Stimulated activated CD8-positive, alpha-beta memory T cell treated with anti-CD3 and anti-CD28 coated beads, Interleukin-2, amount 100 ng/mL, for 1 hour (primary cell): ENCODE measurements at places on chromosomes 6 and 20.

DNA sequence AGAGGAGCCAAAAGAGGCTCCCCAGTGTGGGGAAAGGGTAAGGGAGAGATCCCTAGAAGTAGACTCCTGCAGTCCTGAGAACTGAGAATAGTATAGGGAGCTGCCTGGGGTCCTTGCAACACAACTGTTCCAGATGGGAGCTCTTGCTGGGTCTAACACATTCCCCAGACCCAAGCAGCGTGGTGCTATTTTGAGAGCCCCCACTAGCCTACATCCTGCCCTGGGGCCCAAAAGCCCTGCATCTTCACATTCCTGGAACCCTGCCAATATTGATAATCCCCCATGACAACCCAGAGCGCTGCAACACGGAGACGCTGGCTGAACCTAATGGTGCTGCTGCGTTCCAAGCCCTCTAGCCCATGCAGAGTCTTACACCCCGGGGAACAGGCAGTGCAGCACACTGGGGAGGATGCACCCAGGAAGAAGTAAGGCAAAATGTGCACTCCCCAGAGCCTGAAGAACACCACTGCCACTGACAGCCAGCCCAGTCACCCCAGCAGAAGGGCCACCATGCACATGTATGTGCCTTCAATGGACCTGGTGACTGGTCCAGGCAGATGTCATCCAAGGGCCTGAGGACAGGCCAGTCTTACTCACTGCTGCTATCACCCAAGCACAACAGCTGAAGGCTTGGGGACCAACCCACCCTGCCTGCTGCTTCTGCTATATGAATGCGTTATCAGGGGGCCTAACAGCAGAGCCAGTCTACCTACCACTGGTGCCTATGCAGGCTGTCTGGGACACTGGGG is 7.0 kb upstream of the RNF217 start:
- no peak for DNase-seq

- DNase-seq: no peak
Measured at GRCh38 chr6:87993356-87993755, 54.3 kb upstream of the SPACA1 start.

DNA sequence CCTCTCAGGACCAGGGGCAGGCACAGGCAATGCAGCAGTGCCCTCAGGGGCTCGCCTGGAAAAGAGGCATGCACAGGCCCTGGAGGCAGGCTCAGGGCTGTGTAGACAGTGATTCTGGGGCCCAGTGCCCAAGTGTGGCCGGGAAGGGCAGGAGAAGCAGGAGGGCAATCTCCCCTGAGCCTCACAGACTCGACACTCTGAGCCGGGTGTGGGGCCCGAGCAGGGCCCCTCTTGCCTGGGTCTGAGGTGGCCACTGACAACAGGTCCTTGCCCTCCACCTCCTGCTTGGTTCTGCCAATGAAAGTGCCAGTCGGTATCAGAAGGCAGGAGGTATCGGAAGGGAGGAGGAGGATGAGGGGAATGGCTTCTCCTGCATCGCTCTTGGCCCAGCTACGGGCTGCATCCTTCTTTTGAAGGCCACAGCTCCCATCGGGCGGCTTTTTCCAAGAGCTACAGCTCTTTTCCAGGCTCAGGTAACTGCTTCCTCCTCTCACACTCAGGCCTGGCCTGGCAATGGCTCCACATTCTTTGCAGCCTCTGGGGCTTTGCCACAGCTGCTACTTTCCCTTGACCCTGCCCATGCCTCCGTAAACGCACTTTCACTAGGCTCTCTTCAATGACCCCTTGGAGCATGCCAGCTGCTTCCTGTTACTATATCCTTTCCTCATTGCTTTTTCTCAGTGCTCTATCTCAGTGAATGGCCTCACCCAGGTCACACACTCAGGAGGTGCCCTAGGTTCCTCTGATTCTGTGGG is 24.5 kb downstream of the GABRR2 start:
- no peak for DNase-seq

GRCh38 chr6:74505391-74505790 is 700.5 kb downstream of the COL12A1 start:
- DNase-seq: no peak

DNA sequence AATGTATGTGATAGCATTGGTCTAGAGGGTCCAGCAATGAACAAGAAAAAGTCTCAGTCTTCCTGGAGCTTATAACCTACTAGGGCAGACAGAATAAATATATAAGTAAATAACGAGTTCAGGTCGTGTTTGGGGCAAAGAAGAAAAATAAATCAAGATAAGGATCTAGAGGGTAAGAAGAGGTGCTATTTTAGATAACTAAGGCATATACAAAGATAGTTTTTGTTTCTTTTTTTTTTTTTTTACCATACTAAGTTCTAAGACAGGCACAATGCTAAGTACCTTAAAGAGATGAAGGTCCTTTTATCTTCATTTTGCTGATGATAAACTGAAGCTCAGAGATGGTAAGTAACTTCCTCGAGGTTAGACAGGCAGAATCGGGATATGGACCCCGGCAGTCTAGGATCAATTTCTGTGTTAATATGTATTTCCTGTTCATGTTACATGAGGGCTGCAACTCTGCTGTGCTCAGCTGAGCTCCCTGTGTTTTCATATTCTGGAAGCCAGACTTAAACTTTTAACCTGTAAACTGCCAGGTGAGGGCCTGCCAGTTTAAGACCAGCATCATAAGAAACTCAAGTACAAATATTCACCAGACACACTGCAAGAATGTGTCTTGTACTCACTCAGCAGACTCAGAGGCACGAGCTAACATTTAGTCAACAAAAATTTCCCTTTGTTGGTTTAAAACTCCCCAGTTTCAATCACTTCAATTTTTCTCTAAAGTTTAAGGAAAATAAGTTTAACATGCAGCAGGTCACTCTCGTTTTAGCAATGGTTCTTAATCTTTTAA is 23.3 kb downstream of the SESN1 start:
- DNase-seq: no peak

- DNase-seq: no peak
Measured at GRCh38 chr20:22663528-22664025, 79.2 kb upstream of the FOXA2 start.
